Astrocyte (in vitro differentiated cells and primary cell): ENCODE measurements at places on chromosomes 5 and 9.

- no peak for DNase-seq
These were observed 140.1 kb upstream of the PPP1R26 start for GRCh38 chr9:135339378-135339973.

DNA sequence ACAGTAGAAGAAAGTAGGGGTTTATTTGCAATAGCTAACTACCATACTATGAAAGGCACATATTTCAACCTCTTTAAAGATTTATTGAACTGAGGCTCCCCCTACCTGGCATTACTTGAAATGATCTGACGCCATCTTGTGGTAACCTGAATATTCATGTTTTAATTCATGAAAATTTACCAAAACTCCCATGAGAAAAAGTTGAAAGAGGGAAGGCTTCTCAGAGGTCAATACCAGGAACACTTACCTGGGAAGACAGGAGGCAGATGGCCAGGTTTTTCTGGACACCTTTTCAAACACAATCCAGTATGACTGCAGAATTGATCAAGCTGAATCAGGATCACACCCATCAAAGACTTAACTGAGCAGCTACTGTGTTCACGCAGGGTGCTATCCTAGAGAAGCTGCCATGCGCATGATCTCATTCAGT, 9.4 kb downstream of the PRELID2 start:
- DNase-seq = peak; percentile 36

GRCh38 chr9:99732715-99733114, 89.0 kb upstream of the NR4A3 start:
- no peak for DNase-seq

DNA sequence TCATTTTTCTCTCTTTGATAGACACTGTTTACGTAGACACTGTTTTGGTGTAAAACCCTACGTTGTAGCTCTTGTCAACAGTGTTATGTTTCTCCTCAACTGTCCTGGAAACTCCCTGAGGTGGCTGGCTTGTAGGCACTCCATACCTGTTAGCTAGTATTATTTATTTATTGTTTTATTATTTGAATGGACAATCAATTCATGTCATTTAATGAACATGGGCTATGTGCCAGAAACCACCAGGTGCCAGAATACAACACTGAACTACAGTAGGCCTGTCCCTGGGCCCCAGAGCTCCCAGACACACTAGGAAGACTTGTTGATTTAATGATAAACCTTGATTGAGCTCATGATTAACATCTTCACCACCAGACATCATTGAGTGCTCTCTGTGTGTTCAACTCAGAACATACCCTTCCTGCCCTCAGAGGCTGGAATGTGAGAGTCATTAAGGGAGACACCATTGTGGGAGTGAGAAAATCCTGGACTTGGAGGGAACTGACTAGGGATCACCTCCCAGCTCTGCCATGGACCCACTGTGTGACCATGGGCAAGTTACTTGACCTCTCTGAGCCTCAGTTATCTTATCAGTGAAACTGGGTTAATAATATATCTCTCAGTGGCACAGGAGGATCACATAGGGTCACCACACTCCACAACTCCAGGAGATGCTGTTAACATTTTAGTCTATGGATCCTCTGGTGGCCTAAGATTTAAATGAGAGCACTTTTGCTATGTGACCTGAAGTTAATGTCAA, 19.2 kb downstream of the IRF1 start:
- no peak for DNase-seq

- DNase-seq = no peak
These were observed 2.7 kb downstream of the ZNF346 start for GRCh38 chr5:177025101-177025601.

GRCh38 chr5:36442352-36442751, 140.7 kb upstream of the RANBP3L start:
- peak; percentile 48 for DNase-seq

- DNase-seq = no peak
These were observed 3.8 kb upstream of the ELAVL2 start for GRCh38 chr9:23829580-23830475.

DNA sequence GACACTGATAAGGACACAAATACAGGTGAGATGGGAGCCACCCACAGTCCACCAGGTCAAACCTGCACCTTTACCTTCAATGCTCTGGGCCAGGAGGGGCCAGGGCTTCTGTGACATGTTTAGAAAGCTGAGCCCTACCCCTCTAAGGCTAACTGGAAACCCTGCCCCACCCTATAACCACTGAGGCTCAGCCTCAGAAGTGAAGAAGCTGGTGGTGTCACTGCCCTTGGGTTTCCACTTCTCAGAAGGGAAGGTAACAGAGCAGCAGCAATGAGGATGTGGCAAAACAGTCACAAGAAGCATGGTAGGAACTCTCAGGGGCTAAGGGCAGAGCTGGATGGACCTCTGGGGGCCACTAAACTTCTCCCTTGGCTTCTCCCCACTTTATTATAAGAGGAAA, 6.0 kb downstream of the PDGFRB start:
- no peak for DNase-seq

GRCh38 chr5:135834639-135835529, at the start of gene SLC25A48:
Gene SLC25A48 (plus strand): TSS chr5:135834663. CDS start chr5:135834848, 185 bp downstream.
- DNase-seq = no peak

DNA sequence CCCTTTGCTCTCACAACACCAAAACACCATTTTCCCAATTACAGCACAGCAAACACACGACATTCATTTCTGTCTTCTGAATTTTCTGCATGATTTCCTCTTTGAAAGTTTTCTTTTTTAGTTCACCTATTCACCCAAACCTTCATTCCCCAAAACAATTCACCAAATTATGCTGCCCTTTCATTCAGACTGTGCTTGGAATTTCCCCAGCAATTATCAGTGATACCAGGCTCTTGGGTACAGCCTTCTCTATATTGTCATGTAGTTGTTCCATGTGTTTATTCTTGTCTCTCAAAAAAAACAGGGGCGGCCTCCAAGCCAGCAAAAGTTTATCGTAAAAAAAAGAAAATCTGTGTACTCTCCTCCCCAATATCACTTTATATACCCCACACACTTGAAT, 9.0 kb upstream of the LIX1 start:
- no peak for DNase-seq

DNA sequence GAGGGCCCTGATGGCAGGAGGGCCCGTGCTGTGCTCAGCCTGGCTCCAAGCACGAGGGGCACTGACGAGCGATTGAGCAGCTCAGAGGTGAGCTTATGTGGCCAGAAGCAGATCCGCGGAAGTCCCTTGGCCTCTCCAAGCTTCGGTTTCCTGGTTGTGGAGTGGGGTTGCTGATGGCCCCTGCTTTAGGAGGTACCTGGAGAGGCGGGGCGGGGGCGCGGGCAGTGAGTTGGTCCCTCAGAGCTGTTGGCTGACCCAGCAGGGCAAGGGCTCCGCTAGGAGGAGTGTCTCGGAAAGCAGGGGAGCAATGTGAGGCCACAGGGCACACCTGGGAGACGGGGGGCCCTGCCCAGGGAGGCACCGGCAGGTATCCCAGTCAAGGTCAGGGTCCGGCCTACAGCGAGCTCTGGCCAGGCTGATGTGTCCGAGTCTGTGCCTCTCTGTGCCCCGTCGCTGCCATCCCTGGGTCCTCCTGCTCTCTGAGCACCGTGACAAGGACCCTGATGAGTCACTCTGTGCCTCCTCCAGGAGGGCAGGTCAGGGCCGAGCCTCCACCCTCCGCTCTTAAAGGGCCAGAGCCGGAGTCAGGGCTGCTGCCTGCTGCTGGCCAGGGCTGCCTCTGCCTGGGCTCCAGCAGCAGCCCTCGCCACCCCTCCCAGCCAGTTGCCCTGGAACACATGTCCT, 14.8 kb downstream of the NCS1 start:
- DNase-seq = peak; percentile 37

DNA sequence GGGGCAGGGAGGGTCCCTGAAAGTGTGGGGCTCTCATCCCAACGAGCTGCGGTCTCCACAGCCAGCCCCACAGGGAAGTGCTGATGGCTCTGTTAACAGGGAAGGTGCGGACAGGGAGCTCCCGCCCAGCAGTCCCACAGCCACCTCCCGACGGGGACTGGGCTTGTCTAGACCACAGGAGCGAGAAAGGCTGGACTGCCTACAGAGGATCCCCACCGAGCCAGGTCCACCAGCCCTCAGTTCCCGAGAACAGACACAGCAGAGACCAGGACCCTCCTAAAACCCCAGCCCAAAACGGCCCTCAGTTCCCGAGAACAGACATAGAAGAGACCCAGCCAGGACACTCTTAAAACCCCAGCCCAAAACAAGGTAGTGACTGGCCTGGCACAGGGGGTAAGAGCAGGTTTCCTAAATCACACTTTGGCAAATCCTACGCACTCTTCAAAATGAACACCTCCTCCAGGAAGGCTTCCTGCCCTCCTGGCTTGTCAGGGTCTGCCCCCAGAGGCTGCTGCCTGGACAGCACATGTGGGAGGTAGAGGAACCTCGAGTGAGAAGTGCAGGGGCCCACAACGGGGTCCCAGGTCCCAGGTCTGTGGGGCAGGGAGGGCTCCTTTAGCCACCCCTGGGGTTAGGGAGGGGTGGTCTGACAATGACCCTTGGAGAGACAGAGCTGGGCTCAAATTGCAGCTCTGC, 86.1 kb upstream of the SARDH start:
- no peak for DNase-seq

- DNase-seq = peak; percentile 18
These were observed 7.3 kb downstream of the EGFLAM start for GRCh38 chr5:38265546-38266179.

DNA sequence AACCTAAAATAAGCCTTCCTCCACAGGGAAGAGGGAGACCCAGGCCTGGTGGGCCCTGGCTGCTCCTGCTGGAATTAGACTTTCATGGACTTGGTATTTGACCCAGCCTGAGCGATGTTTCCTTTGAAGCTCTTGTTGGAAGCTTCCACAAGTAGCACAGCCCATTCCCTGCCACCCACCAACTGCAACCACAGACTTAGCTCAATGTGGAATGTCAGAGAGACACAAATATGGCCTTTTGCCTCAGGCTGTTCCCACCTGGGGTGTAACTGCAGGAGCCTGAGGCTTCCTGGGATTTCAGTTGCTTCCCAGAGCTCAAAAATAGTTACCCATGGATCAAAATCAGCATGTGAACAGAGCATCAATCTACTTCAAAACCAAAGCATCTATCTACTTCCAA, 70.3 kb upstream of the LHFPL2 start:
- DNase-seq = no peak

- DNase-seq = no peak
These were observed 17.4 kb downstream of the TRIM32 start for GRCh38 chr9:116704470-116704869.

DNA sequence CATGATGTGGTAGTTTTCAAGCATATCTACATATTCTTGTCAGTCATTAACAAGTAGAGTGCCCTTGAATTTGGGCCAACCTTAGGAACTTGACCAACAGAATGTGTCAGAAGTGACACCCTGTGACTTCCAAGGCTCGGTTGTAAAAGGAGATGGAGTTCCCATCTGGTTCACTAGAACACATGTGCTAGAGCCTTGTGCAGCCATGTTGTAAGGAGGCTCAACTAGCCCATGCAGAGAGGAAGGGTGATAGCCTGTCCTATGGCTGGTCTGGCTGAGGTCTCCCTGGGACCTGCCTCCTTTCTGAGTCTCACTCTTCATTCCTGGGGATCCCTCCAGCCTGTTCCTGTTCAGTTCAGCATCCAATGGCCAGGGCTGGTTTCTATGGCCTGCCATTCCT, 28.1 kb upstream of the HRH2 start:
- DNase-seq = no peak

DNA sequence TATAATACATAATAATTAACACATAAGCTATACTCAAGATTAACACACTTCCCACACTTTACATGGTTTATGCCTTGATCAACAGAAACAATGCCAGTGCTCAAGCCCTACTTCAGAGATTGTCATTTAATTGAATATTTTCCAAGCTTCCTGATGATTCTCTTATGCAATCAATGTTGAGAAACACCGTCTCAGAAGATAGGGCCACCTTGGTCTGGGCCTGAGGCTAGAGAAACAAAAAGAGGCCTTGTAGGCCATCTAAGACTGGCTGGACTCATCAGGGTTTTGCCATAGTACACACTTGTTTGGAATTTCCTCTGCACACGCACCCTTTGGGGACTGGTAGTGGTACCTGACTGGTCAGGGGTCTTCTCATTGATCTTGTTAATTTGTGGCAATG, 16.3 kb downstream of the C9orf152 start:
- no peak for DNase-seq

DNA sequence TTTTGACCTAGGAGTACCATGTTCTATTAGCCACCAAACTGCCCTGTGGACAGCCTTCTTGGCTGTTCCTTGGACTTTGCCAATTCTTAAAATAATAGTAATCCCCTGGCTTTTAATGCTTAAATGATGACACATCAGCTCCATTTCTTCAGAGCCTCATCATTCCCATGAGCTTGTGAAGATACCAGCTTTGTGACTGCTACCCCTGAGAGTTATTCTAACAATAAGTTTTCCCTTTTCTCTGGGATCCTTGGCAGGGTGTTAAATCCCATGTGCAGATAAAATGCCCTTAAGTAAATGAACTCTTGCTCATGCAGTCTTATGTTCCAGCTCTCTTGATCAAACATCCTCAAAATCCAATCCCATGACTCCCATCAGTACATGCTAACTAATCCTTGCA, 415.3 kb downstream of the CETN3 start:
- no peak for DNase-seq

GRCh38 chr5:125325488-125326149, 579.2 kb upstream of the ZNF608 start:
- DNase-seq = no peak

DNA sequence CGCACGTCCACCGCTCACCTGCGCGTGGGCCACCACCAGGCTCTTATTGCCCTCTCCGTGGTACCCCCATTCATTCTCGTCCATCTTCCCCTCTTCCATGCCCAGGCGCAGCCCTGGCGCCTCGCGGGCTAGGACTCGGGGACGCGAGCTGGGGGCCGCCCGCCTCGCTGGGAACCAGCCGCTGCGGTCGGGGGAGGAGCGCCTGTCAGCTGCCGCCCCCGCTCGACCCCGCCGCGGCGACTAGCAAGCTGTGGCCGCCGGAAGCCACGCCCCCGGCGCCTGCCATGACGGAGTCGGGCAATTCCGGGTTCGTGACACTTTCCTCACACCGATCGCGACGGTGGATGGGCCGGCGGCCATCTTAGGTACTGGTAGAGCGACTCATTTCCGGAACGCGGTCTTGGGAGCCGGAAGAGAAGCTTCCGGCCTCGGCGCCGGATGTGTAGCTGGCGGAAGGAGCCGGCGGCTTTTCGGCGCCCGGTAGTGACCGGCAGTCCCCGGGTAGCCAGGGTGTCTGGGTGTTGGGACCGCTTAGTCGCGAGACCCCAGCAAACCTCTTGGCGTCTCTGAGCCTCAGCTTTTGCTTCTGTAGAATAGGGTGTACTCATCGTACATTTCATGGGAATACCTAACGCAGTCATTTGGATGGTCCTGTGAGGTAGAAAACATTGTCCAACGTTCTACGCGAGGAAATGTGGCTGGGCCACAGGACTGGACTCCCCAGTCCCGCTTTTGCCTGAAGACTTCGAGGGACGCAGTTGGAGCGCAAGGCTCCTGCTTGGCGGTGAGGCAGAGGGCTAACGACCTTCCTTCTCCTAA, at the start of gene IPPK:
TSS of gene IPPK (minus strand) at position 242 of the 819 bp plus-strand sequence. CDS start at position 99, 143 bp downstream.
- peak; percentile 98 for DNase-seq

DNA sequence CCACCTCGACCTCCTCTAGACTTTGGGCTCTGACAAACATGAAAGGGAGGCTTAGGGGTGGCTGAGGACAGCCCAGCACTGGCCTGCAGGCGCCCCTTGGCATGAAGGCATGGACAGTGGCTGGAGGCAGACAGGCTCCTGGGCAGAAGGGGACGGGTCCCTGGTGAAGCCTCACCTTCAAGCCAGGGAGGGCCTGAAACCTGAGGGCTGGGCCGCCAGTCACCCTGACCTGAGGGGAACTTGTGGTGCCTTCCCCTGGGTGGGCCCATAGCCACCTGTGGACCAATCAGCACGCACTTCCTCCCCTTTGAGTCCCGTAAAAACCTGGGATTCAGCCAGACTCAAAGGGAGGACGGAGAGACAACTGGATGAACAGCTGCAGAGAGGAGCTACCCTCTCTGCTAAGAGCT, 90.4 kb upstream of the PUM3 start:
- no peak for DNase-seq

- no peak for DNase-seq
These were observed 31.3 kb downstream of the FGF1 start for GRCh38 chr5:142654578-142655058.
